ENCODE measurements at places on chromosomes 16 and 17. TPM values are rescaled to one million over a fixed set of nuclear protein-coding genes. Genes with fewer than 3 reads are reported as not detected.
A peak's percentile ranks its signal among the peaks of the same experiment; 100 is the strongest.

DNA sequence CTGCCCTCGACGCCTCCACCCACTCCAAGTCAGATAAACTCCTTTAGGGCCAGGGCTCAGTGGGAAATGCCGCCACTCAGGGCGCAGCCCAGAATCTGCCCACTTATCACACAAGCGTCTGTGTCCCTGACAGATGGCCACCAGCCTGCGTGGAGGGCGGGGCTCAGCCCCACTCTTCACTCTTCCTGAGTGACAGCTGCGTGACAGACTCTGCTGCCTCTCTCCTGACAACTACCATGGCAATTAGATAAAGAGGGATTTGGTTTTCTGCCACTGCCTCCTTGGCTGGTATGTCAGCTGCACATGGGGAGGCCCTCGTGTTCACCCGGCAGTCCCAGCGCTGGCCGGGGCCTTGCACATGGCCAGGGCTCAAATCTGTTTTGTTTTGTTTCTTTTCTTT, 96.2 kb downstream of the RTN4RL1 start:
- DNase-seq, result no peak

GRCh38 chr16:65473699-65474098, 351.8 kb upstream of the CDH11 start:
- no peak for DNase-seq

DNA sequence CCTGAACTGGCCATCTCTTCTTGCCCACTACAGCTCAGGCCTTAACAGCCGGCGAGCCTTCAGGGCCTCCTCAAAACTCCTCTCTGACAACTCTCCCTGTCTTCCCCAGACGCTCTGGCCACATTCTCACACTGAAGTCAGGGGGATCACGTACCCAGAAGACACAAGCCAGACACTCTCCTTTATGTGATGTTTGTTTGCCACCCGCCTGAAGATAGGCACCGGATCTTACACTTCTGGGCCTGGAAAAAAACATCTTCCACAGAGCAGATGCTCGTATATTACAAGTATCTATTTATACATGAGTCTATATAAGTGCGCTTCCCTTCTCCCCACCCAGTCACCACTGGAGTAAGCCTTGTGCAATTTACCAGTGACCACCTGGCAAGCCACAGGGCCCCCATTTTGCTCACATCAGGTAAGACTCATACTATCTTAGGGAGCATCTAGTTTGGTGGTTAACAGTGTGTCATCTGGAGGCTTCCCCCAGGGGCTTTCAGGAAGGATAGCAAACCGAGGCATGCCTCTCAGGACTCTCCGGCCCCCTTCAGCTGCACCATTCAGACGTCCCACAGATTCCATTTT, 349.4 kb downstream of the SOX9 start:
- DNase-seq, result no peak

DNA sequence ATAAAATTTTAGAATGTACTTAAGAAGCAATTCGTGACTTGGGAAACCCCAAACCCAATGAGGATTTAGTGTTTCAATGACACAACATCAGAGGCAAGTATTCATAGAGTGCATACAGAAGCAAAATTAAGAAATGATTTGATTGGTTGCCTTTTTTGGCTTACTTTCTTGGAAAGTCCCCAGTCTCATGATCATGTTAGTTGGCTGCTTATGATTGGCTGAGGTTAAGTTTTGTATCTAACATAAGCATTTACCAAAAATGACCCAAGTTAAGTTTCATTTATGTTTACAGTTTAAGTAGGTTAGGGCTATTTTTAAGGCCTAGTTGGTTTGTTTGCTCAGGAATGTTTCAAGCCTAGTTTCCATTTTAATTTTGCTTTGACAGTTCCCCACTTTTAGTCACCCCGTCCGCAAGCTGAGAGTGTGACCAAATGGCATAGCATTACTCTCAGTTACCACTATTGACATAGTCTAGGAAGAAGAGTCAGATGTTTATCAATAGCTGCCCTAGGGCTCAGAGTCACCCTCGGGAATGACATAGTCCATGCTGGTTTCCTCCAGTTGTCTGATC, 36.2 kb downstream of the DGKE start:
- DNase-seq, result no peak

DNA sequence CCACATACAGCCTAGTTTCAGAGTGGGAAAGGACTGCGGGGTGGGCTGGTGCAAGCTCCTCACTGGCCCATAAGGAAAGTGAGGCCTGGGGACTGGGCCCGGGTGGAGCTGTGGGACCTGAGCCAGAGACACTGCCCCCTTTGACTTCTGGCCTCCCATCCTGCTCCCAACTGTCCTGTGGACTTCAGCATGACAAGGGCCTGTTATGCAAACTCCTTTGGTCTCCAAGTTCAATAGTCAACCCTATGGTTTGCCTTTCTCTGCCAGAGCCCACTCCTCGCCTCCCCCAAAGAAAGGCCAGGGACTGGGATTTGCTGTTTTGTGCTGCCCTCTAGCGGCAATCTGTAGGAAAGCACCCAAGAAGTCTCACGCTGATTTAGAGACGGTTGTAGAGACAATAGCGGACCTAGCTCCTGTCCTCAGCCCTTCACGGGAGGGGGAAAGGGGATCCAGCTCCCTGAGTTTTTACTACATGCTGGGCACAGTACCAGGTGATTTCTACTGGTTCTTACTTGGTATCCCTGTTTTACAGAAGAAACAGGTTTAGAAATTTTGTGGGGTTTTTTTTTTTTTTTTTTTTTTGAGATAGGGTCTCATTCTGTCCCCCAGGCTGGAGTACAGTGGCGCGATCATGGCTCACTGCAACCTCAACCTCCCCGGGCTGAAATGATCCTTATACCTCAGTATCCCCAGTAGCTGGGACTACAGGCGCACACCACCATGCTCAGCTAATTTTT, 1.2 kb upstream of the TLCD3B start:
- DNase-seq, result no peak

GRCh38 chr16:8858994-8859912, 9.6 kb downstream of the CARHSP1 start:
- DNase-seq, result peak; percentile 68

GRCh38 chr16:9151597-9151996, 60.2 kb downstream of the HAPSTR1 start:
- no peak for DNase-seq

DNA sequence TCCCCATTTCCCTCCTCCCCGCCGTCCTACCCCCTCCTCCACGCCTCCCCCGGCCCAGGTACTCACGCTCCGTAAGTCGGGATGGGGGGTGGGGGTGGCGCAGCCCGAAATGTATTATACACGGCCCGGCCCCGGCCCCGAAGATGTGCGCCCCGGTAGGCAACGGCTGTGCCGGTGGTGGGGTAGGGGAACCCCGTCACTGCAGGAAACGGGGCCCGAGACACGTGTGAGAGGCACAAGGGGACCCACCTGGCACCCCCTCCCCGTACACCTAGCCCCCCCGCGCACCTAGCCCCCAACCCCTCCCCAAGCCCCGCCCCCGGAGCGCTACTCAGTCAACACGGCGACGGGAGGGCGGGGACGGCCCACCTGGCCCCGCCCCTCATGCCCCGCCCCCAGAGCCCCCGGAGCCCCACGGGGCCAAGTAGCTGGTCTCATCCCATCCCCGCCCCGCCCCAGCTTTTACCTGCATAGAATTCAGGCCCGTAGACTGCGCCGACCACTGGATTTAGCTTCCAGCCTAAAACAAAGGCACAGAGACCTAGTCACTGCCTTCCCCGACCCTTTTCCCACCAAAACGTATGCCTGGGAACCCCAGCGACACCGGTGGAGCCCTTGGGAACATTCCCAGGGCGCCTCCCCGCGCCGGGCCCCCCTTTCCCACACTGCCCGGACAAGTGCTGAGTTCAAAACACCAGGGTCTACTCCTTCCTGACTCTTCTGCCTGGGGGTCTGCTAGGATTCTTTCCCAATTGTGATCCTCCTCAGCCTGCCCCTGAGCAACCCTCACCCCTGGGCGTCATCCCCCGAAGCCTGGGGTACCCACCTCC, 22.8 kb downstream of the ENGASE start:
- no peak for DNase-seq

GRCh38 chr16:14378689-14379467, 251.2 kb downstream of the PARN start:
- DNase-seq, result no peak

- DNase-seq, result no peak
These were observed 15.5 kb upstream of the TIMP2 start for GRCh38 chr17:78940708-78941107.

DNA sequence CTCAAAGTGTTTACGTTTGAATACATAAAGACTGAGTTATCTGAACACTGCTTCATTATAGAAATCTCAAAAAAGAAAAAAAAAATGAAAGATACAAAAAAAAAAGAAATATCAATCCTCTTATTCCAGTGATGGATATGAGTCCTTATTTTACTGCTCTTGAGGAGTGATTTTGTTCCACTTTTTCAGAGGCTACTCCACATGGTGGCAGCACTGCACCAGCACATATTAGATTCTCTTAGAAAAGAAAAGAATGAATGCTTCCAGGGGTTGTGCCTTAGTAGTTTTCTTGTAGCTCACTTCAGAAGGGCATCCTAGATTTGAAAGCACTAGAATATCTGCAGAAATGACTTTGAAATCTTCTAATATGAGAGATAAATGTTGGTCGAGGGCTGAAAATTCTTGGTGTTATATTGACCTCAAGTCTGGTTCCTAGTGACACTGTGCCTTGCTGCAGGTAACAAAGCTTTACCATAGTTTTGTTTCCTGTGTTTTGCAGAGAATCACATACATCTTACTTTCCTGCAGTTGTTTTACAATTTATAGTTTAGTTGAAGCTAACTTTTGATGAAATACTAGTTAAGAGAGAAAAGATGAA, 25.9 kb downstream of the AP2B1 start:
- DNase-seq, result peak; percentile 53

DNA sequence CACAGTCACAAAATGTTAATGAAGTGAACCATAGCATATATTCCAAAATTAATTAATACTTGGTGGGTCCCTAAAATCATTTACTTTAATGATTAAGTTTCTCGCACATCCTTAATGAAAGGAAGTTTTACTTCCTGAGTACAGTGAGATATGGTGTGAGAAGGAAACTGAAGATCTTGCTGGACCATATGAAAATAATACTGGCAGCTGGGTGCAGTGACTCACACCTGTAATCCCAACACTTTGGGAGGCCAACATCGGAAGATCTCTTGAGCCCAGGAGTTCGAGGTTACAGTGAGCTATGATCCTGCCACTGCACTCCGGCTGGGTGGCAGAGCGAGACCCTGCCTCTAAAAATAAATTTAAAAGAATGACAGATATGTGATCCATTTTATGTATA, 62.5 kb downstream of the ABCA8 start:
- DNase-seq, result no peak

- DNase-seq, result no peak
These were observed 46.7 kb downstream of the C16orf82 start for GRCh38 chr16:27113341-27113841.

SAP30BP gene
- polyA plus RNA-seq, result 43.3 TPM

RASL10B gene
- 0.31 TPM for polyA plus RNA-seq

TMEM114 gene
- not detected for polyA plus RNA-seq

CORO6 gene
- polyA plus RNA-seq, result 2.9 TPM

GRAP gene
- 2.4 TPM for polyA plus RNA-seq

All from aorta (tissue), 5 donors.